Esophagus squamous epithelium (tissue), 5 donors: ENCODE measurements at places on chromosomes 3 and 15.

DNA sequence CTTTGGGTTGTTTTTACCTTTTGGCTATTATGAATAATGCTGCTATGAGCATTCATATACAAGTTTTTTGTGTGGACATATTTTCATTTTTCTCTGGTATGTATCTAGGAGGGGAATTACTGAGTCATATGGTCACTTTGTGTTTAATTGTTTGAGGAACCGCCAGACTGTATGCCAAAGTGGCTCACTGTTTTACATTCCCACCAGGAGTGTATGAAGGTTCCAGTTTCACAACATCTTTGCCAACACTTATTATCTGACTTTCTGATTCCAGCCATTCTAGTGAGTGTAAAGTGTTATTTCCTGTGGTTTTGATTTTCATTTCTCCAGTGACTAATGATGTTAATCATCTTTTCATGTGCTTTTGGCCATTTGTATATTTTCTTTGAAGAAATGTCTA lies 51.8 kb downstream of the CMTM7 start:
- no peak for DNase-seq

DNA sequence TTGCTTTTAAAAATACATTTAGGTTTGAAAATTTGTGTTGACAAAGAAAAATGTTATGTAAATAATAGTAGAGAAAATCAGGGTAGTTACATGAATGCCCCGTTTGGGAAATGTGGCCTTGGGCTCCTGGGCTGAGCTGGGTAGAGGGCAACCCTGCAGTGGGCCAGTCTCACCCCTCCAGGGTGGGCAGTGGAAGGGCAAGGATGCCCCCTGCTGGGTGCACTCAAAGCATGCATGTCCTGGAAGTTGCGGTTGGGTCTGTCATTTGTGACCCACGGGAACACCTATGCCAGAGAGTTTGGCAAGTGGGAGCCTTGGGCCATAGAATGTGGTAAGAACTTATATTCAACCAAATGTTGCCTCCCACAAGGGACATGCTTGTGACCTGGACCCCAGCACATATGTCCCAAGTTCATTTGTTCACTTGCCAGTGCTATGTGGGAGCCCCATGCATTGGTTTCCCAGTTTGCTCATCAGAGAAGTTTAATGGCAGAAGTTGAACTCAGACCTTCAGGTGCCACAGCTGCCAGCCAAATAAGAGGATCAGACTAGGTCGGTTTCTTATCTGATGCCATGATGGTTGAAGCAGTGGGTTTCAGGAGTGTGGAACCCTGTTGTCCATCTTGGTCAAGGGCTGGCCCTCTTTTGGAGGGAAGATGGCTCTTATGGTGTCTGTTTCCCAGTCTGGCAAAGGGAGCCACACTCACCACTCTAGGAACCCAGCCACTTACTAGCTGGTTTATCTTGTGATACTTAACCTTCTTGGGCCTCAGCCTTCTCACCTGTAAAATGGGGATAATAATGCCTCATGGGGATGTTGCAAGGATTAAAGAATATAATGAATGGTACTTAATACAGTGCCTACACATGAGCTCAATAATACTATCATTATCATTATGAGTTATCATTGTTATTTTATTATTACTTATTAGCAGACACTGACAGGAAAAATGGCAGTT lies 2.5 kb upstream of the PLCB2 start:
- DNase-seq: no peak

DNA sequence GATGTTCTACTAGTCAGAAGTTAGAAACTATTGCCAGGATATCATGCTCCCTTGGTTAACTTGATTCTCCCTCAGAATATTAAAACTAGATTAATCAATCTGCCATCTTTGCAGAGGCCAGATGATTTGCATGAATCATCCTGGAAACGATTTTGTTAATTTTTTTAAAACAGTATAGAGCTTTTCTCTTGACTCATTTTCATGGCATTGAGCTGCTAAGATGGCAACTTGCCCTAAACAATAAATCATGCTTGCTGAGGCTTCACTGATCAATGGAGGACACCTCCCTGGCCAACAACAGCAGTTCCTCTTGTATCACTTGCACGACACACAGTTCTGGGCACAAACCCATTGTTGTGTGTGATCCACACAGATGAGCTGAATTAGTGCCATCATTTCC lies 109.1 kb downstream of the COL6A6 start:
- no peak for DNase-seq

- no peak for DNase-seq
Measured at GRCh38 chr3:184354121-184354728, 7.2 kb downstream of the CLCN2 start.

DNA sequence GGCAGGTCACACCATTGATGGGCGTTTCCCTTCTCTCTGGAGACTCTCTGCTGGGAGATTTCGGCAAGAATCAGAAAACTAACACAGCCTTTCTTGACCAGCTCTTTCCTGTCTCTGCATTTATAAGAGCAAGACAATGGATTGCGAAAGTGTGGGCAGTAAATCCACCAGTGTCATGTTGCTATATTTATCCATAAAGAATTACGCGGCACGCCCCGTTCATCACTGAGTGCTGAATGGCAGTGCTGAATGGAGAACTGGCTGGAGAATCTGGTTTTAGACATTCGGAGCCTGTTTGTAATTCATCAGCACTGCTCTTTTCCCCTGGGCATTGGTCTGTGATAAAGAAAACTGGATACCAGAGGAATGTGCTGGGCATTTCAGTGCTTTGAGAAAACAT lies 2.0 kb upstream of the CEMIP start:
- no peak for DNase-seq

GRCh38 chr3:155302891-155303290 lies 9.4 kb upstream of the STRIT1 start:
- no peak for DNase-seq

DNA sequence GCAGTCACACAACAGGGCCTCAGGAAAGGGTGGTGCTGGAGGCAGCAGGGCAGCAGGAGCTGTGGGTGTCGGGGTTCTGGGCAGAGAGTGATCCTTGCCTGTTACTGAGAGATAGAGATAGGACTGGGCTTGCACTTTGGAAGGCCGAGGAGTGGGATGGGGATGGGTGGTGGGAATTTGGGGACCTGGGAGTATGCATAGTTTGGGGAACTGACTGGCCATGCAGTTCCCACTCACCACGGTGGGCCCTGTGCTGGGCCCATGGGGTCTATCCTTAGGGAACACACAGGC lies 192.5 kb upstream of the LINGO1 start:
- DNase-seq: no peak

DNA sequence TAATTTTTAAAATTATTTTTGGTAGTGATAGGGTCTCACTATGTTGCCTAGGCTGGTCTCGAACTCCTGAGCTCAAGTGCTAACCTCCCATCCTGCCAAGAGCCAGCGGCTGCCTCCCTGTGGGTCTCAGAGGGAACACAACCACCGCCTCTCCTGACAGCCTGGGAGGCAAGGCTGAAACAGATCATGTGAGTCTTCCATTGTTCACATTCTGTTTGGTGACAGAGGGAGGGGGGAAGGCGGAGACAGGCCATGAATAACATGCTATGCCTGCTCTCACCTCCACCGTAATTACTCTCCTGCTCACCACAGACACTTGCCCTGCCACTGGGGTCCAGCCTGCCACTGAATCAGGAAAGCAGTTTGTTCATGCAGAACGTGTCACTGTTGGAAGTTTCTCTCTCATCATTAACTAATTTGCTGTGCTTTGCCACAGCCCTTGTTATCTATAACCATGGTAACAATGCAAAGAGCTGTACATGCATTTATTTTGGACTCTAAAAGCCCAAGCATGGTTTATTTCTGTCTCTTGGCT lies 78.4 kb upstream of the RASGRF1 start:
- no peak for DNase-seq

- no peak for DNase-seq
Measured at GRCh38 chr3:55146216-55146615, 218.4 kb upstream of the LRTM1 start.

DNA sequence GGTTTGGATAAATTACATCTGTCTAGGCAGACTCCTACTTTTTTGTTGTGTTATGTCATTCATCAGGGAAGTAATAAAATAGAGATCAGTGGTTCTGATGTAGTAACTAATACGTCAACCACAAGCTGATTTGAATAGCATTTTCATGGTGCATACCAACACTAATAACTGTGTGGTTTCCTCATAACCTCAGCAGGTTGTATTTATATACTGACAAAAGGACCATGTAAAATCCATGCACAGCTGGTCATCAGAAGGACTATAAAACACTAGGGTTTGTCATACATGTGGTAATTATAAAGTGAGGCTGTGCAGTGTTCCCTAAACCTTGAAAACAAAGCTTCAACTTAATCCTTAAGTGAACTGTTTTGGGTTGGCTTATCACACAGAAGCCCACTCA lies 216.8 kb upstream of the RBMS3 start:
- DNase-seq: no peak

DNA sequence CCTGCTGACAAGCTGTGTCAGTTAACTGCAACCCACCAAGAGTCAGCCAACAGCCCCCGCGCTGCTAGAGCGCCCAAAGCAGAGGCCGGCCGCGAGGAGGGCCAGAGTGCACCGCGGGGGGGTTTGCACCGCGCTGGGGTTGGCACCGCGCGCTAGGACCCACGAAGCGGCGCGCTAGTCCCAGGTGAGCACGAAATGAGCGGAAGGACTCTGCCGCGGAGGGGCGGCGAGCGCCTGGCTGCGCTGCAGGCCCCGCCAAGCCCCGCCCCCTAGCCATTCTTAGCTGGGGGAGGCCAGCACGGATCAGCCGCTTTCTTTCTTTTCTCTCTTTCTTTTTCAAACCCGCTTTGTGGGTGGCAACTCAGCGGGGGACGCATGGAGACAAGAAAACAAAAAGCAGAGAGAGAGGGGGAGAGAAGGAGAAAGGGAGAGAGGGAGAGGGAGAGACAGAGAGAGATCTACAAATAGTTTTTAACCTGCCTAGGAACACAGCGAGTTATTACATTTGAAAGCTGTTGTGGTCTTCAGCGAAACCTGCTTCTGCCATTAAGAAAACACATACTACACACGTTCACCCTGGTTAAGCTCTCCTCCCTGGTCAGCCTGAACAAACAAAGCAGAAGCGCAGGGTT lies 6.9 kb upstream of the FOXB1 start:
- DNase-seq: no peak

DNA sequence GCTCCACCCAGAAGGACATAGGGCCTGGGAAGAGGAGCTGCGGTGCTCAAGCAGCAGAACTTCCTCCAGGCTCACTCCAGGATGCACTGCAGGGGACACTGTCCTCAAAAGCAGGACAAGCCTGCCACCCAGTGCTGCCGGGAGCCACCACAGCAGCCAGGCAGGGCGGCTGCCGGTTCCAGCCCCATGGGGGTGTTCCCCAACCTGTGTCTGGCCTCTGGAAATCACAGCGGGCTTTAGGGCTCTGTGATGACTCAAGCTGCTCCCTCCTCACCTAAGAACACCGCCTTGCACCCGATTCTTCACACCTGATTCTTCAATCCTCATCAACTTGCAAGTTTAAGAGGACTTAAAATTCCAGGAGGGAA lies 71.9 kb upstream of the SLC6A11 start:
- DNase-seq: no peak

- no peak for DNase-seq
Measured at GRCh38 chr3:14244521-14245247, 66.1 kb downstream of the LSM3 start.

DNA sequence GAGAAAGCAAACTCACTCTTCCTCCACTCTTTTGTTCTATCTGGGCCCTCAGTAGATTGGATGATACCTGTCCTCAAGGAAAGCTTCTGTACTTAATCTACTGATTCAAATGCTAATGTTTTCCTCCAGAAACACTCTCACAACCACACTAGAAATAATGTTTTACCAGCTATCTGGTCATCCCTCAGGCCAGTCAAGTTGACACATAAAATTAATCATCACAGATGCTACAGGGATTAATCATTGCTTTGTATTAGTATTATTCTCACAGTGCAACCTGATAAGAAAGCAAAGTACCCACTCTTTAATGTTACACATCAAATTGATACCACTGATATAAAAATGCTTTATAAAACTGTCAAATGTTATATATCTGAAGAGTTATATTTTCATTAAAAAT lies 52.9 kb upstream of the ARL6 start:
- DNase-seq: no peak

DNA sequence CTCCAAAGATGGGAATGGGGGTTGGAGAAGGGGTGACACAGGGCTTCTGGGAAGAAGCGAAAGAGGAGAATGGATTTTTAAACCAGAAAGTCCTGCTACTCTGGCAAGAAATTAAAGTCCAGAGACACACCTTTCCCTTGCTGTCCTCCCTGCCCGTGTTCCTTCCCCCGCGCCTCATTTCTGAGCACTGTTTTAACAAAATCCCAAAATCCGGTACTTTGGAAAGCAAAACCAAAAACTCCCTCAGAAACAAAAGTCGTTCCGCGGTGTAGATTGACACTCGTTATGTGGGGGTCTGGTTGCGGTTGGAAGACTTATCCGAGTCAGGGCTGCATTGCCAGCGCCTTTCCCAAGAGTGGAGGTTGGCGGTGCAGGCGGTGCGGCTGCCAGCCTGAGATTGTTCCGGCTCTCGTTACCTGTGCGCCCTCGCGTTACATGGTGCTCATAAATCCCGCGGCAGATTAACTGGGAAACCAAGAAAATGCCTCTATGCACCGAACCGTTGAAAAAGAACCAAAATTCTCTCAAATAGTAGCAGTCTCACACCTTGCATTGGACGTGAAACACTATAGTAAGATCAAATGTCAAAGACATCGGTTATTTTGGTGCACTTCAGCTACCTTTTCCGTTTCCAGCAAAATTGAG lies 217.7 kb downstream of the MEIS2 start:
- DNase-seq: no peak

- no peak for DNase-seq
Measured at GRCh38 chr15:52349052-52349700, 53.6 kb upstream of the MYO5C start.

DNA sequence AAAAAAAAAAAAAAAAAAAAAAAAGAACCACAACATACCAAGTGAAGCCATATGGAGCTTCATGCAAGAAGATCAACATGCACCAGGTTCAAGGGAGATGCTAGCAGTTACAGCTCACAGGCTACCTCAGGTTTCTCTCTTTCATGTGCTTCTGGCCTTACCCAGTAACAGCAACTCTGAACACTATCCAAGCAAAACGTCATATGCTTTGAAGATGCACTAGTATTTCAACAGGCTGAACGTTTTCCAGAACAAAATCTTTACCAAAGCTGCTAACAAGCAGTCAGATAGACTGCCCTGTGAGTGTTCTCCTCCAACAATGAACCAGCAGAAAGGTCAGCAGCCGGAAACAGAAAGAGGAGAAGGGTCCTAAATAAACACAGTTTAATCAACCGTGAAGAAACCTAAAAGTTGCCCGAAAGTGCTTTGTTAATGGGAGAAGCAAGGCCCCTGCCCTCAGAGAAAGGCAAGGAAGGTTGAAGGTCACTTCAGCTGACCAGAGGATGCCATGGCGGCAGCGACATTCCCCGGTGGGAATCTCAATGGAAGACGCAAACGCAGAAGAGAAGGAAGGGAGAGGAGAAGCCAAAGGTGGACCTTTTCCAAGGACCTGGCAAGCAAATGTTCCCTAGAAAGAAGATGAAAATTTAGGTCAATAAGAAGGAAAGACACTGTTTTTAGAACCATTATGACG lies 80.1 kb downstream of the CCNL1 start:
- no peak for DNase-seq

DNA sequence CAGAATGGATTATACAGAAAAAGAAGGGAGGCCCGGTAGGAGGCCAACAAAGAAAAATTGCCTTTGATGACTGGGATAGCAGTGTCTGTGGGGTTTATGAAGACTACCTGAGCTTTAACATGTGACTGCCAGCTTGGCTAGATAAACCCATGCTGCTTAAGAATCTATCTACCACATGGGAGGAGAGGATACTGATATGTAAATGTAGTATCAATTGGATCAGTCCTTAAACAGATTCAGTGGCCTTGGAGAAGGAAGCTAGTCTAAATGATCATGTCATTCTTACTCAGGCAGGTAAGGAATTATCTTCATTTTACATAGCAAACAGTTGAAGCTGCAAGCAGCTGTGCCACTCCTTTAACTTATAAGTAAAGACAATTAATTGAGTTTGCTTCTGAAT lies 50.0 kb upstream of the SYNPR start:
- DNase-seq: no peak
